ENCODE measurements at places on chromosomes 1 and 21.

- no peak for DNase-seq
These were observed 43.5 kb upstream of the ADARB1 start for GRCh38 chr21:45030682-45031570.

DNA sequence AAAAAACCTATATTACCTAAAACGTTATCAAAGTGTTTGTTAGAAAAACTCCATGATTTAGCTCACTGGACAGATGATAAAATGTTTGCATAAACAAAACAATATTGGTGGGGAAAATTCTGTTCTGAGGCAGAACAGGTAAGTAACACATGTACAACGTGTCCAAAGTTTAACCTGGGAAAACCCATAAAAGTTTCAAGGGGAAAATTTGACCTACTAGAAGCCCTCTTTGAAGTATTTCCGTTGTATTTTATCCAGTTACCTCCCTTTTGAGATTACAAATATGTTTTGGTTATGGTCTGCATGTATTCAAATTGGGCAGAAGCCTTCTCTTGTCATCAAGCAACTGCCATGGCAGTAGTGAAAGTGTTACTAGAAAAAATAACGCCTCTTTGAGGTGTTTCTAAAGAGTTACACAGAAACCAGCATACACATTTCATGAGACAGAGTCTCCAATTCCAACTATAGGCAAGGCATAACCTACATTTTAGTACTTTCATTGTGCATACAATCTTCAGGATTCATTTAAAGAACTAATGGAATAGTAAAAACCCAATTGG, 58.0 kb upstream of the PDC start:
- no peak for DNase-seq

DNA sequence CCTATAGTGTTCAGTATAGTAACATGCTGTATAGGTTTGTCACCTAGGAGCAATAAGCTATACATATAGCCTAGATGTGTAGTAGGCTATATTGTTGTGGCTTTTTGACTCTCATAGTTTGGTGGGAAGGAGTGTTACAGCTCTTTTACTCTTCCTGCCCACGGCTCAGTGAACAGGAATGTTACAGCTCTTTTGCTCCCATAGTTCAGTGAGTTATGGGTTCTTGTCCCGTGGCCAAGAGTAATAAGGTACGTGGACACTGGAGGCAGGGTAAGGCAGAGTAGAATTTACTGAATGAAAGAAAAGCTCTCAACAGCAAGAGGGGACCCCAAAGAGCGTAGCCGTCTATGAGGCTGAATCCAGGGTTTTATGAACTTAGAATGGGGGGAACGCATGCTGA, 734.3 kb downstream of the ADGRL2 start:
- DNase-seq = no peak

DNA sequence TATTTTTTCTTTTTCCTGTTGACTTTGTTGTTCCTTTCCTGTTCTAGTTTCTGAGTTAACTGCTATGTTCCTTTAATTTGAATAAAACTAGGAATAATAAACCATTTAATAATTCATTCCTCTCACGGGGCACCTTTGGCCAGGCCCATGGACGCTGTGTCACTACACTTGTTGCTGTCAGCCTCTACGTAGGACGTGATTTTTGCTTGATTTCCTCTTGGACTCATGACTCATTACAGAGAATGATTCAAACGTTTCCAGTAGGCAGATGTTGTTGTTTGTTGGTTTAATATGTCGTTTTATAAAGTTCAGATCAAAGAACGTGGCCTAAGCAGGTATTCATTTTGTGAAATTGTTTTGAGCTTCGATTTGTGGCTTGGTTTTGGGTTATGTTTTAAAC, 9.1 kb upstream of the SLC19A1 start:
- no peak for DNase-seq

GRCh38 chr1:64223329-64224151, 20.1 kb downstream of the UBE2U start:
- no peak for DNase-seq

DNA sequence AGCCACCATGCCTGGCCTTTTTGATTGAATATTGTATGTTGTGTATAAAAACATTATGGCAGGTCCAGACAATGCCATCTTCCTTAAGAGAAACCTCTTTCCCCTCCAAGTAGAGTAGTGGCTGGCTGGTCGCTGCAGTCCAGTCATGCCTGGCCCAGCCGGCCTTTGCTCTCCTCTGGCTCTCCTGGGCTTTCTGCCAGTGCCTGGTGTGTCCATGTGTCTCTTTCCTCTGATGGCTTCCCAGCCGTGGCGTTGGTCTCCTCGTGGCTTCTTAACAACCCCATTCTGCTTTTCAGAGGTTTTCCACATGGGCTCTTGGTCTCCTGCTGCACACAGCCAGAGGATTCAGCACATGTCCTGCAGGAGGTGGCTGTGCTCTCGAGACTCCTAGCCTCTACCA, 58.7 kb downstream of the DIP2A start:
- no peak for DNase-seq

DNA sequence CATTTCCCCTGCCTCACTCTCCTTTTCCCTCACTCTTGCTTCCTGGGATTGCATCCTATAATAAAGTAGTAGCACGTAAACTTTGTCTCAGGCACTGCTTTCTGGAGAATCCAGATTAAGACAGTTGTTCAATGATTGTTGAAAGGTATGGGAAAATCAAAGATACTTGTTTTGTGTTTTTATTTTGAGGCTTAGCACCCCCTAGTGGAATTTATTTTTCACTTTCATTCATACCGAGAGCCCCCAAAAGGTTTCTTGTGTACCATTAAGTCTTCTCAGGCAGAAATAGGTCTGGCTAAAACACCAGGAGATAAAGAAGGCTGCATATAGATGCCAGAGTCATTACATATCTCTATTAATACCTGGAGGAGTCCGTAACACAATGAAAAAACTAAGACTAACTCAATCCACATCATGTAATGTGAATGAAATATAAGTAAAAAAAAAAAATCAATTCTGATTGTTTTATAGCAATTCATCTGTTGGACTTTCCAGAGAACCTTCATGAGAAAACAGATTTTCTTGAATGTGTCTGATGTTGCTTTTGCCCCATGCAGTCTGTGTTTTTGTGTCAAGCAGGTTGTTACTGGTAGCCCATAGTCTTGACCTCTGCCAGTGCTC, 103.5 kb downstream of the RPE65 start:
- DNase-seq = no peak

DNA sequence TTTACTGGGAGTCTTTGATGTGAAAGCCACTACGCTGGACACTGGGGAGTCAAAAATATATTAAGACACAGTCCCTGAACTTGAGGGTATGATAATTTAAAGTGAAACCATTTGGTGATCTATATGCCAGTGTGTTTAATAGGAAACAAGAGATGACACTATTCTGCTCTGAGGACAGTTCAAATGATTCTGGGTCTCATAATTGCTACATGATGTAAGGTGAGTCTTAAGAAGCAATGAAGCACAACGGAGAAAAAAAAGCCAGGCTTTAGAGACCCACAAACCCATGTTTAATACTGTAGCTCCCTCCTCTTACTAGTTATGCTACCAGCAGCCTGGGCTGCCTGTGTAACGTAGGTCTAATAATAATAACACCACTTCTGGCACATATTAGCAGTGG, 14.2 kb upstream of the LRRC8D start:
- DNase-seq = no peak

DNA sequence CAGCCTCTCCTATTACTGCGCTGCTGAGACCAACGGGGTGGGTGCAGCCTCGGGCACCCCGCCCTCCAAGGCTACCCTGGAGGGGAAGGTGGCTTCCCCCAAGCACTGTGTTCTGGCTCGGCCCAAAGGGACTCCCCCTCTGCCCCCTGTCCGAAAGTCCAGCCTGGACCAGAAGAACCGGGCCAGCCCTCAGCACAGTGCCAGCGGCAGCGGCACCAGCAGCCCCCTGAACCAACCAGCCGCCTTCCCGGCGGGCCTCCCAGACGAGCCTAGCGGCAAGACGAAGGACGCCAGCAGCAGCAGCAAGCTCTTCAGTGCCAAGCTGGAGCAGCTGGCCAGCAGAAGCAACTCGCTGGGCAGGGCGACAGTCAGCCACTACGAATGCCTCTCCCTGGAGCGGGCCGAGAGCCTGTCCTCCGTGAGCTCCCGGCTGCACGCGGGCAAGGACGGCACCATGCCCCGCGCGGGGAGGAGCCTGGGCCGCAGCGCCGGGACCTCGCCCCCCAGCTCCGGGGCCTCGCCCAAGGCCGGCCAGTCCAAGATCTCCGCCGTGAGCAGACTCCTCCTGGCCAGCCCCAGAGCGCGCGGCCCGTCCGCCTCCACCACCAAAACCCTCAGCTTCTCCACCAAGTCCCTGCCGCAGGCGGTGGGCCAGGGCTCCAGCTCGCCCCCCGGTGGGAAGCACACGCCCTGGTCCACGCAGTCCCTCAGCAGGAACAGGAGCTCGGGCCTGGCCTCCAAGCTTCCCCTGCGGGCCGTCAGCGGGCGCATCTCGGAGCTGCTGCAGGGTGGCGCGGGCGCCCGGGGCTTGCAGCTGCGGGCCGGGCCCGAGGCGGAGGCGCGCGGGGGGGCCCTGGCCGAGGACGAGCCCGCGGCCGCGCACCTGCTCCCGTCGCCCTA, 533.1 kb downstream of the KIF26B start:
- DNase-seq = no peak

DNA sequence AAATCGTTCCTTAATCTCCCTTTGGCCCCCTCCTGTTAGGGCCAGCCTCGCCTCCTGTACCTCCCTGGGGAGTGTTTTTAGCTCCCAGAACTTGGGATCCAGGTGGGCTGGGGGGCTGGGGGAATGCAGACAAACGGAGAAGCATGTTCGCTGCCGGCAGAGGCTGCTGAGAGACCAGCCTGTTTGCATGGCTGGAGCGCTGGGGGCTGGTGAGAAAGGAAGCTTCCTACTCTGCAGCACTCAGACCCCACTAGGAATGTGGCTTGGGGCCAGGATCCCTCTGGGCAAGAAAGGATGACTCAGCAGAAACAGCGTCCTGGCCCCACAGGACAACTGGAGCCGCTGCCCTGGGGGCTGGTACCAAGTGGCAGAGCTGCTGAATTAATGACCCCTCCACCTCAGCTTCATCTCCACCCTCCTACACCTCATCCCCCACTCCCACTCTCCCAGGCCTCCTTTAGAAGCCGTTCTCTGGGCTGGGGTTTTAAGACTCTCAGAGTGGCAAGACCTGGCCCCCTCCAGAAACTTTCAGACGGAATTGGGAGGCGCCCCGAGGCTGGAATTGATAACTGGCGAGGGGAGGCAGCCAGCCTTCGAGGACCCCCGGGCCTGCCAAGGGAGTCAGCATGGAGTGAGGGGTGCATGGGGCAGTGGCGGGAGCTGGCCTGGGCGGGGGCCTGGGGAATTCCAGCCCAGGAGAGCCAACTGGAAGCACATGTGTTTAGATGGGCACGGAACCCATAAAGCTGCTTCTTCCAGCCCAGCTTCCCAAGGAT, 28.5 kb upstream of the EPS8L3 start:
- no peak for DNase-seq

DNA sequence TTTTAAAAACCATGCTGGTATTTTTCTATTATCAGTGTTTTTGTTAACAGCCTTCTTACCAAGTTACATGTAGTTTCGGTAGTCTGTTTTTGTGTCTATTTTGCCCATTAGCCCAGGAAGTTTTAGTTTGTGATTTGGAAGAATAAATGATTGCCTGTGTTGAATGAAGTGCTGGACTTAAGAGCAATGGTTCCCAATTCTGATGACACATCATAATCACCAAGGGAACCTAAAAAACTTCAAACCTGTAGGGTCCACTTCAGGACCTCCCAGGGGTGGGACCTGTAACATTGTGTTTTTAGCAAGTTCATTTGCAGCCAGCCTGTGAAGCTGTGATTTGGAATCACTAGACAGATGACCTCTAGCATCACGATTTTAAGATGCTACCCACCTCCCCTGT, 43.0 kb upstream of the ST6GALNAC3 start:
- DNase-seq = no peak

DNA sequence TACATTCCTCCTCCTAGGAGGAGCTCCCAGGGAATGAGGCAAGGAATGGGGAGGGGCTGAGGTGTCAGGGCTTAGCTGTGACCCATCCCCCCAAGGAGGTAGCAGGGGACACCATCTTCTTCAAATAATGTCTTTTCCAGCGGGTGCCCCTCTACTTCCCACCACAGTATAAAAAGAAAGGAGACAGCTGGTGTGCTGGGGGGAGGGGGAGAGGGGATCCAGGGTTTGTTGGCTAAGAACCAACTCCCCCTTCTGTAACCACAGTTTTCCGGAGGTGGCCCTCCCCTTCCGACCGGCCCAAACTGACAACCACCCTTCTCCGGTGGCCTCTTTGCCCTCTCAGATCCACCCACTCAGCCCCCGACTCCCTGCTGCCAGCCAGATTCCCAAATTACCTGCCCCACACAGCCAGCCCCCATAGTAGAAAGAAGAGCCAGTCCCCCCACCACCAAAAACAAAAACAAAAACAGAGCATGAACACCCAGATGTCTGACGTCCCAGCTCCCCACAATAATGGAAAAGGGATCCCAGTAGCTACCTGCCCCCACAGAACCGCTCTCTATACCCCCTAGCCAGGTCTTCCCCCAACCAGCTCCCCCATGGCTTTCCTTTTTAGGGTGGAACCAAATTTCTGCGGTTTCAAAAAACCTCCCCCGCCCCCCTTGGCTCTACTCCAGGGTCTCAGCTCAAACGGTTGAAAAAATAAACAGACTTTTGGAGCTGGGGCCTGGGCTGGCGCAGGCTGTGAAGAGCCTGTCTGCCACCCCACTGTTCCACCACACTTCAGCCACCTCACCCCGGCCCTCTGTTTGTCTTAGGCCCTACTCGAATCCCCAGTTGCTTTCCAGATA, 2.1 kb downstream of the ARHGEF2 start:
- peak; percentile 52 for DNase-seq

GRCh38 chr1:8055973-8056372, 29.9 kb upstream of the ERRFI1 start:
- no peak for DNase-seq

DNA sequence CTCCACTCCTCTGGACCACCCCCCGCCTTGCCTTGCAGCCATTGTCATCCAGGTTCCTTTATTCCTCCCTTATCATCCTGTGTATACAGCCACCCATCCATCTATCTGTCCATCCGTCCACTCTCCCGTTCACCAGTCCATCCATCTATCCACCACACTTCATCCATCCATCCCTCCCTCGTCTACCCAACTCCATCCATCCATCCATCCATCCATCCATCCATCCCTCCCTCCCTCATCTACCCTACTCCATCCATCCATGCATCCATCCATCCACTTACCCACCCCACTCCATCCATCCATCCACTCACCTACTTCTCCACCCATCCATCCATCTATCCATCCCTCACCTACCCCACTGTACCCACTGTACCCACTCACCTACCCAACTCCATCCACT, 35.4 kb downstream of the DHRS3 start:
- DNase-seq = no peak

GRCh38 chr1:105872817-105873216, 1183.7 kb upstream of the PRMT6 start:
- no peak for DNase-seq

GRCh38 chr1:165218731-165219130, 137.8 kb downstream of the LMX1A start:
- DNase-seq = no peak

- DNase-seq = no peak
These were observed 52.8 kb upstream of the ACTRT2 start for GRCh38 chr1:2968471-2968881.

GRCh38 chr1:157312082-157312812, 174.1 kb upstream of the ETV3 start:
- DNase-seq = no peak

GRCh38 chr1:7006996-7007871, 222.0 kb downstream of the CAMTA1 start:
- DNase-seq = no peak

GRCh38 chr1:81617308-81617967, 183.3 kb upstream of the ADGRL2 start:
- DNase-seq = no peak

GRCh38 chr1:10734962-10735544, 61.4 kb downstream of the CASZ1 start:
- DNase-seq = no peak
